ENCODE measurements at places on chromosomes 4 and X.
A peak's percentile ranks its signal among the peaks of the same experiment; 100 is the strongest.

DNA sequence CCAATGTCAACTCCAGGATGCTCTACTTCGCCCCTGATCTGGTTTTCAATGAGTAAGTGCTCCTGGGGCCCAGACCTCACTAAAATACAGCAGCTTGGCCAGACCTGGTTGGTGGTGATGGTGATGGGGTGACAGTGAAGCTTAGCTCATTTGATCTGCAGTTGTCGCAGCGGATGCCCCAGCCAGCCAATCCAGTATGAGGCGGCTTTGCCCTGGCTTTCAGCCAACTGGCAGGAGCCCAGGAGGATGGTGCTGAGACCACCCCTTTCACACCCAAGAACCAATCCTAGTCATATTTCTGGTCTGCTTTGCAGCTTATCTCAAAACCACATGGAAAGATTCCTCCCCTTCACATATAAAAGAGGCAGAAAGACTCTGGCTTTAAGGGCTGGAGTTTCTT is 173.8 kb downstream of the AR start:
- no peak for DNase-seq

DNA sequence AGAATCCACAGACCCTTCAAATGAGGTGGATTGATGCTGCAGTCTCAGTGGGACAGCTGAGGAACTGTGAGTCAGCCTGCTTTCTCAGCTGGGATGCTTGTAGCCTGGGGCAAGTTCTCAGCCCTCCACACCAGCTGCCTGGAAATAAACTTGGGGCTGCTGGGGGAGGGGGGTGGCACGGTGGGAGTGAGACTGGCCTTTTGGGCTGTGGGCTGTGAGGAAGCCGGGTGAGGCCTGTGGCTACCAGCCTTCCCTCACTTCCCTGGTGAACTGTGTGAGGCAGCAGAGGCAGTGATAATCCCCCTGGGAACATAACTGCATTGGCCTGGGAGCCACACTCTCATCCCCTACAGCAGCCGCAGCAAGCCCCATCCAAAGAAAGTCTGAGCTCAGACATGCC is 114.5 kb upstream of the GUCY1A1 start:
- DNase-seq, result no peak

GRCh38 chrX:106780264-106780663 is 22.2 kb upstream of the TBC1D8B start:
- no peak for DNase-seq

- peak; percentile 68 for DNase-seq
These were observed 23.4 kb downstream of the FBXW7 start for GRCh38 chr4:152512483-152512882.

DNA sequence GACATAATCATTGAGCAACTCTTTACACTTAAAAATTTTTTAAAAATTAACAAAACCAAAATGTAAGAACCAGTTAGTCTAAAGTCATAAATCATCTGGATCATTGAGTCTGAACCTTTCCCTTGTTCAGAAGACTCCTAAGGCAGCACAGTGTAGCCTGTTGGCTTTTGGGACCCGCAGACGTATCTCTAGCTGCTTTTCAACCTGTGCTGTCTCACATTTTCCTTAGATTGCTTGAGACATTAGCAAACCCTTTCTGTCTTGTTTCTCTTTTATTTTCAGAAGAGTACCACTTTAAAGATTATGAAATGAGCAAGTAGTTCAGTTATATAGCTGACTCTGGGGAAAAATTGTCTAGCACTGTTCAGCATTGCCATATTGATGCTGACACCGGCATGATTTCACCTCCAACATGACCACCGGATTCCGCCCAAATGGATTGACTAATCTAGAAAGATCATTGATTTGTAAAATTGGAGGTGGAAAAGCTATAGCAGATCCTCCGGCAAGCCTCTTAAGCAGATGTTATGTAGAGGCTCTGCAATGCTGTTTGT is 8.9 kb downstream of the TCEANC start:
- DNase-seq, result no peak

Measured in MV-4-11 (cell line).